RKO (cell line): ENCODE measurements at places on chromosomes 4 and X.

GRCh38 chrX:49767236-49767635, 61.9 kb upstream of the PAGE4 start:
- DNase-seq: no peak

- DNase-seq: no peak
Observed at GRCh38 chr4:113294908-113295307, 245.5 kb downstream of the ANK2 start.

DNA sequence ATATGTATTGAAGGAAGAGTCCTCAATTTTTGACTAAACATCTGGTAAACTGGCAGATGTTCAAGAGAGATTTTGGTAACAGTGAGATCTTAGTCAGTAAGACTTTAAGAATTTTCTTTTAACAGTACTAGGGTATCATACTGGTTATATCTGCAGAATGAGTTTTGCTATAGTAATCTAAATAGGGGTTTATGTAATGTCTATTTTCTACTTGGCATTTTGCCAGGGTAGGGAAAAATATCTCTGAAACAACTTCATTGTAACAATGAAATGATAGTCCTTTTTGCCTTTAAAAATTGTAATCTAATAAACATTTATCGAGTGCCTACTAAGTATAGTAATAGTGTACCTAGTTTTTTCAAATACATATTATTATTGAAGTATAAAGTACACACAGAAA, 32.1 kb downstream of the XK start:
- DNase-seq: no peak

DNA sequence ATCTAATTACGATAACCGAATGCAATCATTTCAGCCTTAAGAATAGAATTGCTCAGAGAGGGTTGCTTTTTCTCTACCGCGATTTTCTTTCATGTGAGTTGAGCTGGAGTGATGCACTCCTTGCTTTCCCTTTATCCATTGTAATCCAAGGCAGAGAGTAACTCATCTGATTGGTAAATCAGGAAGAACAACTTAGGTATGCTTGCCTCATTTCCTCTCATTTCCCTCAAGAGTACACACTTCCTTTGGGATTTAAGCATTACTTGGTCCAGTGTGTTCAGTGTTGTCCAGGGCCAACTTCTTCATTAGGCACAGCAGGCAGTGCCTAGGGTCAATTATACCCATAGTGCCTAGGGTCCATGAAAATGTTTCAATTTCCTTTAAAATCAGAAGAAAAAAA, 15.7 kb upstream of the N4BP2 start:
- DNase-seq: no peak

DNA sequence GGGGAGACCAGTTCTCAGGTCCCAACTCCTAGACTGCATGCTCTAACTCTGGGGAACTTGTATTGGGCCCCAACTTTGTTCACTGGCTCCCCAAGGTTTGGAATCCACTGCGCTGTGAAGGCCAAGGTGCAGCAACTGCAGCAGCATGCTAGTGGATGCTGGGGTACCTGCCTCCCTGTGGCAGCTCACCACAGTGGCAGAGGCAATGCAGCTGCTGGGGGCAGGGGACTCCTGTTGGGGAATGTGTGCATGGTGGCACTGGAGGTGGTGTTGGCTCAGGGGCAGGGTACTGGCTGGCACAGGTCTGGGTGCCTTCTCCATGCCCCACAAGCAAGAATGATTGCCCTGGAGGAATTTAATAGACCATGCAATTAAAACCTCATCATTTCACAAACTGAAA, 493.4 kb upstream of the GALNT7 start:
- DNase-seq: no peak

DNA sequence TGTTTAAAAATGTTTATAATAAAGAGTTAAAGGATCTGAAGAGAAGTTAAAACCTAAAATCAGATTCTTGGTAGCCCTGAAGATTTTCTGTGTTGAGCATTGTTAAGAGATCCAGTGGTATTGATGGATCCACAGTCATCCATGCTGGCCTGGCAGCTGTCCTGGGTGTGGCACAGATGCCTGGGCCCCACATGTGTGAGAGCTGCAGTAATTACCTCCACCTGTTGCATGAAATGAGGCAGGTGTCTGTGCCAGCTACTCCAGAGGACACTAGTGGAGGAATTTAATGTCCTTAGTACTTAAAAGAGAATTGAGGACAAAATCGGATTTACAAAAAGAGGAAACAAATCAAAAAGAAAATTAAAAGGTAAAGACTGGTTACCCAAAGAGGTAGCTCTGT, 44.0 kb downstream of the MGST2 start:
- DNase-seq: no peak

GRCh38 chr4:1045193-1045594, 33.8 kb downstream of the FGFRL1 start:
- no peak for DNase-seq

DNA sequence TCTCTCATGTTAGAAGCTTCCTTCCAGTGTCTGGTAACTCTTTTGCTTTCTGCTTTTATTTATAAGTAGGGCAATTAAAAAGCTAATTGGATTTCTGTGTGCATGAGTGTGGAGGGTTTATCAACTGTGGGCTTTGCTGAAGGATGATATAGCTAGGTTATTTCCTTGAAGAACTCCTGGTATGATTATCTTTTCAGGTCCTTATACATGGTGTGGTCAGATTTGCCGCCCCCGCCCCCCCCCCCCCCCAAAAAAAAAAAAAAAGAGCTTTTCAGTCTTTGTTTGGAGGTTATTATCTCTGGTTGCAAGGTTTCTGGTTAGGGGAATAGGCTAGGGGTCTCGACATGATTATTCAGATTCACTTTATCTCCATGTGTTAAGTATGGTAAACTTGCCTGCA, 35.9 kb downstream of the MOB1B start:
- no peak for DNase-seq

DNA sequence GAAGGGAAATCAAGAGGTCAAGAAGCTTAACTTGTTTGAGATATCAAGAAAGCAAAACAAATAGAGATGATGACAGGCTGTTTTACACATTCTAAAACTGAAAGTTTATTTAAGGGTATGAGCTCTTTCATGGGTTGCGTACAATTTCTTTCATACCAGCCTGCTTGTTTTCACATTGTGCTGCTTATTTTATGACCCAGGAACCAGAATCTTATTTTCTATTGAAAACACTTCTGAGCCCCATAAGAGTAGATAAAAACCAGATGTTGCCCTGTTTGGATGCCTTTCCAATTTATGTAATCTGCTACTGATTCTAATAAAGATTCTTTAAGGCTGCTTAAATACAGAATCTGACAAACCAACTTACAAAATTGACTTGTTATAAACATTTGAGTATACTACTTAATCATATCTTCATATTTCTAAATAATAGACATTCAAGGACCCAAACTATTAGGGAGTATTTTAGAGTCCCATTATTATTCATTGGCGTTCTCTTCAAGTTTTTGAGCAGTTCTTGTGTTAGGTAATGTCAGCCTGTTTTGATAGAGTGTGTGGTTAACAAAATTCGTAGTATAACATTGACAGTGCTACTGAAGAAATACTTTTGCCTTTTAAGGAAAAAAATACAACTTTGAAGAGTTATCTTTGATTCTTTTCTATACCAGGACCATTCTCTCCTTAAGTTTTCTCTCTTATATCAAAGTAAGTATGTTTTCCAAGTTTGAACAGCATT, 74.4 kb downstream of the PDLIM5 start:
- no peak for DNase-seq

GRCh38 chrX:110665223-110666002, 130.2 kb downstream of the CHRDL1 start:
- DNase-seq: peak; percentile 45

DNA sequence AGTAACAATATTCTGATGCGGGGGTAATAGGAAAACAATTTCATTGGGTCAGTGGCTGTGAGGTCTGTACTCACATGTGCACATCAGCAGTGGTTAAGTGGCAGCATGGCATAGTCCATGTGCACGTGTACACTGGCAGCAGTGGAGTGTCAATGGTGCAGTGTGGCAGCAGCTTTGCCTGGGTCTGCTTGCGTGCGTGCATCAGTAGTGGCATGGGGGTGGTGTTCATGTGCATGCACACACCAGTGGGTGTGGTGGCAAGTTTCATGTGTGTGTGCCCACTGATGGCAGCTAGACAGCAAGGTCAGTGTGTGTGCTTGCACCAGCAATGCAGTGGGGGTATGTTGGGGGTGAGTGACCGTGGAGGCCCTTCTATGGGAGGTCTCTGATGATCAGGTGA, 581.6 kb upstream of the KLHL4 start:
- no peak for DNase-seq

DNA sequence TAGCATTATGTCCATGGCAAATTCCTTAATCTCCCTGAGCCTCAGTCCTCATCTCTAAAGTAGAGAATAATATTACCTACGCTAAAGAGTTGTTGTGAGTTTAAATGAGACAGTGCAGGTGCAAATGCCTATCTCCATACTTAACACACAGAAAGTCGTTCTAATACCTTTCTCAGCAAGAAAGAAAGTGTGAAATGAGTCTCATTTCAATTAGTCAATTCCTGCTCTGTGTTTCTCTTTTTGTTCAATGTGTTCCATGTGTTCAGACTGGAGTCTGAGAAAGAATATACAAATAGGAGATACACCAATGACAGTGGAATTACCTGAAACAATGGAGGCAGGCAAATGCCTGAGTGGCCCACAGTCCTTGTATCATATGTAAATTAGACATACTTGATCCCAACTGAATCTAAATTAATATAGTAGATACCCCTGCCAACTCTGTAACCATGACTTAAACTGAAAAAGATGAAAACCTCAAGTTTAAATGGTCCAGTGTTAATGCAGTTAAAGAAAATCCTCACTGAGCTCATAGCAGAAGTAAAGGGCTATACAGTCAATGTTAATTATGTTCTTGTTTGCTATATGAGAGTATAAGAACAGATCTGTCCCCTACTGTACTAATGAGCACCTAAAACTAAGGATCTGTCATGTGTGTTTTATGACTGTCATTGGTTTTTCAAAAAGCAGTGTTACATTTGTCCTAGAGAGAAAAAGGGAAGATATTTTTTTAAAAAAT, 68.2 kb downstream of the GPC3 start:
- no peak for DNase-seq

- no peak for DNase-seq
Observed at GRCh38 chrX:39816871-39817731, 280.7 kb downstream of the BCOR start.

DNA sequence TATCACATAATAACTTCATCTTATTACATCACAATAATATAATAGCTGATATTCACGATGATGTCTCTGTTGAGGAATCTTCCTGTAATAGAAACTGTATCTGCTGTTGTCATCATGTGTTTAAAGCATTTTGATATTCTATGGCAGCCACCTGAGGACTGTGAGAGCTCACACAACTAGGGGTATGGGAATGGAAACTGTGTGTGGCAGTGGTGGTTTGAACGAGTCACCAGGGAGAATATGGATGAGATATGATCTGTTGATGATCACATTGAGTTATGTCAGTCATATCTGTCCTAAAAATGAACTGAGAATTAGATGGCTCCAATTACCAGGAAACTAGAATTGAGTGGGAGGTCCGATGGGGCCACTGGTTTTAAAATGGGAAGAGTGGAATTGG, 169.6 kb downstream of the MID1IP1 start:
- no peak for DNase-seq

- no peak for DNase-seq
Observed at GRCh38 chr4:77692847-77693432, 87.3 kb downstream of the CXCL13 start.

- DNase-seq: peak; percentile 38
Observed at GRCh38 chrX:112043997-112044396, 38.6 kb downstream of the TRPC5 start.

- no peak for DNase-seq
Observed at GRCh38 chr4:181105487-181105886, 1137.7 kb upstream of the TENM3 start.
